GM19239 (cell line): ENCODE measurements at places on chromosomes 12 and 14.

DNA sequence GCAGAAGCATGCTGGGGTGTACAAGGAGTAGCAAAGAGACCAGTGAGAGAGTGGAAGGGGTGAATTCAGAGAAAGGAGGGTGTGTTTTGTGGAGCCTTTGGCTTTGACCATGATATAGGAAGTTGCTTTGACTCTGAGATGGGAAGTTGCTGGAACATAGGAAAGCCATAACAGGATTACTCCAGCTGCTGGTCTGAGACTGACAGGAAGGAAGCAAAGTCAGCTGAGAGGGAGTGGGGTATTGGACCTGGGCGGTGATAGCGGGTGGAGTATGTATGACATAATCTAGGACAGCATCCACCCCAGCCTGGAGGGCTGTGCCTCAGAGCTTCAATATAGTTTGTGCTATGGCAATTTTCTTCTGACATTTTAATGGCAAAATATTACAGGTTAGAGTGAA is 324.4 kb downstream of the PDZRN4 start:
- DNase-seq: no peak

GRCh38 chr12:50981319-50982239 is 29.2 kb downstream of the HIGD1C start:
- no peak for DNase-seq

DNA sequence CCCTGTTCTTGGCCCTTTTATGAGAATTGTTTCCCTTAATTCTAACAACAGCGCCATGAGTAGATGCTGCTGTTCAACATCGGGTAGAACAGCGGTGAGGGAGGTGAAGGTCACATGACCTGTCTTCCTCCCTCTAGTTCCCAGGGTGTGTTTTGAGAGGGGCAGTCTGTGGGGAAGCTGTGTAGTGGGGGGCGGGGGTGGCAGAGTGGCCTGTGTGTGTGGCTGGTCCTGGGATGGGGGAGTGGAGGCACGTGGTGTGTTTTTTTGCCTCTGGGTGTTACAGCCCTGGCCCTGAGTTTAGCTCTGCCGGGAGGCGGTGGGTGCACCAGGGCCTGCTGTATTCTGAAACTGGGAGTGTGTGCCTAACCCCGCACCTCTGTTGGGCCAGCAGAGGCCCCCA is 202.7 kb downstream of the TSPAN9 start:
- DNase-seq: no peak

- no peak for DNase-seq
Observed at GRCh38 chr14:70704960-70705359, 63.2 kb downstream of the TTC9 start.

DNA sequence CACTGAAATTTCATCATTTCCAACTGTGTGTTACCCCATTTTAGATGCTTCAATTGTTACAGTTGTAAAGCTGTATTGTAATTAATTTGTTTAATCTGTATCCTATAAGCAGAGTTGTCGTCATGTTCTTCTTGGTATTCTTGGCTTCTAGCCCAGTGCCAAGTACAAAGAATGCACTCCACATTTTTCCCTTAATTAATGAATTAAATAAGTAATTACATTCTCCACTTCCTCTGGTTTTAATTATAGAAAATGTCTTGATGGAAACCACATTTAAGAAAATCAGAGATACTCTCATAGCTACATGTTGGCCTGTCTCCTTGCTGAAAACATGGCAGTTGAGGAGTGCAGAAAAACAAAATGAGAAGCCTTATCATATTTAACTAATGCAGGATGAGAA is 746 bp downstream of the DNAI7 start:
- no peak for DNase-seq

DNA sequence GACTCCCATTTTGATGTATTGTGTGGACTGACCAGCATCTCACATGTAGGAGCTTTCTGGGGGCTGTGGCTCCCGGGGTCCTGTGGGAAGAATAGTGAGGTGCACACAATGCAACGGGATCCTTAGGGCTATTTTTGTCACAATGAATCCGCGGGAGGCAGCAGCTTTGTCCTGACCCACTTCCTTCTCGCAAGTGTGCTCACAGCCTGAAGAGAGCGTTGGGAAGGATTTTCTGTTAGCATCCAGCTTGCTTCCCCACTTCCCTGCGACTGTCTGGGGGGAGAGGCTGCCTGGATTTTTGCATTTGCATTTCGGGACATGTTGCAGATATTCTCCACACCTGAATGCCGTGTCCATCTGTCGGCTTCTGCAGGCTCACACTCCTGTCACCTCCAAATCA is 31.9 kb downstream of the FZD10 start:
- DNase-seq: no peak

GRCh38 chr12:106684497-106684896 is 90.0 kb upstream of the RIC8B start:
- no peak for DNase-seq

DNA sequence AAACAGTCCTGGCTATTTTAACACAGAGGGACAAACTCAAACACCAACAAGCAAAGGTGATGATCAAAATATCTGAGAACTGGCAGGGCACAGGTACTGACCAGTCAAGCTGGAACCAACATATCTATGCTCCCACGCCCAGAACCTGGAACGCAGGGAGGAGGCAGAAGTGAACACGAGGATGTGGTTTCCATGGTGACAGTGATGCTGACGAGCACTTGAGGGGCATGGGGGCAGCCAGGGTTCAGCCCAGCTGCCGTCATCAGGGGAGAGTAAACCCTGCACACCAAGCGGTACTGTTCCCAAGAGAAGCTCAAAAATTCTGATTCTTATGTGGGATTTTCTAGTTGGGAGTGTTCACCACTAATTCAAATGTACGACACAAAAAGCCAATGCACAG is 113.6 kb upstream of the SFSWAP start:
- no peak for DNase-seq

- no peak for DNase-seq
Observed at GRCh38 chr14:45060551-45060950, 23.4 kb upstream of the PRPF39 start.

GRCh38 chr12:77299001-77299400 is 233.6 kb upstream of the E2F7 start:
- DNase-seq: no peak
